Nucleus accumbens (tissue), 56 donors: ENCODE measurements at places on chromosomes 7 and 10.

- no peak for DNase-seq
These were observed 90.1 kb downstream of the GRM3 start for GRCh38 chr7:86733783-86734182.

GRCh38 chr10:52652431-52653262 is 119.9 kb downstream of the MBL2 start:
- DNase-seq: no peak

- no peak for DNase-seq
These were observed 35.5 kb upstream of the DGKI start for GRCh38 chr7:137882261-137882668.

DNA sequence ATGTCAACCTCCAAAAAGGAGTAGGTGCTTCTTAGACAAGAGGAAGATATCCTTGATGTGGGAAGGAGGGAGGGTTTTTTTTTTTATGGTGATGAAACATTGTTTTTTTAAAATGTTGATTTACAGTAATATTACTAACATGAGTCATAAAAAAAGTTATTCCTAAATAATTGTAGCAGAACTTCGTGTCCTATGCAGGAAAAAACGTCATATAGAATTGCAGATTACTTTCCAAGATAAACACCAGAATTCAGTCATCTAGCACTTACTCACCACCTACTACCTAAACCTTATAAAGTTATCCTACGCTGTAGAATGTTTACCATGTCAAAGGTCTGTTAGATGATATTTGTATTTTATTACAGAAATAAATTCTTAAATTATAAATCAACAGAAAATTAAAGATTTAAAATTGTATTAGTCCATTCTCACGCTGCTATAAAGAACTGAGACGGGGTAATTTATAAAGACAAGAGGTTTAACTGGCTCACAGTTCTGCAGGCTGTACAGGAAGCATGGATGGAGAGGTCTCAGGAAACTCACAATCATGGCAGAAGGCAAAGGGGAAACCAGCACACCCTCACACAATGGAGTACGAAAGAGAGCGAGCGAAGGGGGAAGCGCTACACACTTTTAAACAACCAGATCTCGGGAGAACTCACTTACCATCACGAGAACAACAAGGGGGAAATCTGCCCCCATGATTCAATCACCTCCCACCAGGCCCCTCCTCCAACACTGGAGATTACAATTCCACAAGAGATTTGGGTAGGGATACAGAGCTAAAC is 105.2 kb upstream of the NEBL start:
- DNase-seq: no peak

GRCh38 chr7:44073664-44074348 is 8.4 kb upstream of the PGAM2 start:
- DNase-seq: no peak

GRCh38 chr10:73981812-73982211 is 16.1 kb upstream of the VCL start:
- DNase-seq: no peak

GRCh38 chr7:290554-291372 is 793 bp downstream of the FOXL3 start:
- DNase-seq: no peak

DNA sequence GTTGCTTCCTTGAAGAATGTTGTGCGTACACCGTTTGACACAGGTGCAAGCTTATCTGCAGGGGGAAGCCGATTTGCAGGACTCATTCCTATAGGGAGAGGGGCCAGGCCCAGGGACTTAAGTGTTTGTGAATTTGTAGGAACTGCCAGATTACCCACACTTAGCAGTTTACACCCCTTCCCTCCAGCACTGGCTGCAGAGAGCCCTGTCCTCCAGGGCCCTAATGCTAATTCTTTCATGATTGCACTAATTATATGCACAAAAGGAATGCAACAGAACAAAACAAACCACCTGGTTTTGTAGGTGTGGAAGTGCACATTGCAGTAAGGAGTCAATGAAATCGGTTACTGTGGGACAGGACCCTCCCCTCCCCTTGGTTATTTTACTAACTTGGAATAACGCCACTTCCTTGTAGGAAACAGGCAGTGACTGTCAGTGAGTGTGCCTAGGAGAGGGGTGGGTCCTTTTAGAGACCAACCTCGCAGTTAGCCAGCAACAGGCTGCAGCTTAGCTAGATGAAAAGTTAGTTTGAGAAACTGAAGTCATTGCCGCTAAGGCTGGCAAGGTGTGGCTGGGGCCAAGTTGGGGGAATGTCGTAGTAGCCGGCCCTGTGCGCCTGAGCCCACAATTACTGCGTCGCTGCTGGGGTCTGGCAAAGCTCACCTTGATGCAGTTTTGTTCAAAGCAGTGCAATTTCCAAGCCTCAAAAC is 60.6 kb downstream of the CUX1 start:
- no peak for DNase-seq
